ENCODE measurements at places on chromosomes 11 and 22.

DNA sequence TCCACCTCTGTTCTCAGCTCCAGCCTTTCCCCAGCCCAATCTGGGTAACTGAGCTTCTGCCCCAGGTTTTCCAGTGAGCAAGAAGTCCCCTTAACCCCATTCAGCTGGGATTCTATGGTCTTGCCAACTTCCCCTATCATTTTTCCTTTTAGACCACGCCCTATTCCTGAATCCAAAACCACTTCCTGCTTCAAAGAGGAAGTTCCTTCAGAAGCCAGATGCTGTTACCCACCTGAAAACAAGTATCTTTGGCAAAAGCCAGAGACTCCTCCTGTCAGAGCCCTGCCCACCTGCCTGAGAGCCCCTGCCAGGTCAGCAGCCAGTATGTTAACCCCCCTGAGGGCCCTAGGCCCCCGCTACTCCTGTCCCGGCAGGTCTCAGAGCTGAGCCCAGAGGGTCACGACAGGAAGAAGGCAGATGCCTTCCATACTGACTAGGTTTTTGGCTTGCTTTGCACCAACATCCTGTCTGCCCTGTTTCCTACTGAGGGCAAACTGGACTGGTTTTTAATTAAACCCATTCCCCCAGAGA is 20.3 kb upstream of the MICAL2 start:
- no peak for DNase-seq

- DNase-seq, result peak; percentile 90
Observed at GRCh38 chr11:34174412-34175041, 69.1 kb downstream of the NAT10 start.

- DNase-seq, result no peak
Observed at GRCh38 chr11:16099343-16099900, 256.9 kb downstream of the SOX6 start.

- DNase-seq, result peak; percentile 86
Observed at GRCh38 chr11:113557926-113558325, 82.7 kb upstream of the DRD2 start.

- DNase-seq, result no peak
Observed at GRCh38 chr11:130675371-130675821, 227.0 kb downstream of the ADAMTS15 start.

All from HAP-1 (cell line).